ENCODE measurements at places on chromosomes 2 and 18.

DNA sequence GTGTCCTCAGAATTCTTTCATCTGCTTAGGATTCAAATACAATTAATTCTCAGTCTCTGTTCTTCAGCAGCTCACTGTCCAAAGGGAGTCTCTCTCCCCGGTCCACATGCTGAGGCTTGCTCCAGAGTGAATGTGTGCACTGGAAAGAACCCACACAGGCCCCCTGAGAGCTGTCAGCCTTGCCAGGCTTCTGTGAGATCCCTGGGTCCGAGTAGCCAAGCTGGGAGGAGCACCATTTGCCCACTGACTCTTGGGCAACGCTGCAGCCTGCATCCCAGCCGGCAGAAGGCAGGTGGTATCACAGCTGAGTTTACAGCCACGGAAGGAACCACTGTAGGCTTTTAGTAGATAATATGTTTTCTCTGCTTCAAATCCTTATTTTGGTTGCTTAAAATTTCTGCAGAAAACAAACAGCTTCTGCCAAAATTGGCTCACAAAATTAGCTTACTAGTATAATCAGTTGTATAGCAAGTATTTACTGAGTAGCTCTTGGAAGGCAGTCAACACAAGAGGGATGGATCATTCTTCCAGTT is 21.4 kb upstream of the LTBP1 start:
- no peak for DNase-seq
- H3K27ac ChIP-seq: no peak overlapping the region

- H3K27ac ChIP-seq: no peak overlapping the region
- DNase-seq: no peak
- H3K4me3 ChIP-seq: no peak overlapping the region
- no peaks in the 10 kb centered on the region for H3K27me3 ChIP-seq
Measured at GRCh38 chr2:23420840-23421476, 36.0 kb downstream of the KLHL29 start.

DNA sequence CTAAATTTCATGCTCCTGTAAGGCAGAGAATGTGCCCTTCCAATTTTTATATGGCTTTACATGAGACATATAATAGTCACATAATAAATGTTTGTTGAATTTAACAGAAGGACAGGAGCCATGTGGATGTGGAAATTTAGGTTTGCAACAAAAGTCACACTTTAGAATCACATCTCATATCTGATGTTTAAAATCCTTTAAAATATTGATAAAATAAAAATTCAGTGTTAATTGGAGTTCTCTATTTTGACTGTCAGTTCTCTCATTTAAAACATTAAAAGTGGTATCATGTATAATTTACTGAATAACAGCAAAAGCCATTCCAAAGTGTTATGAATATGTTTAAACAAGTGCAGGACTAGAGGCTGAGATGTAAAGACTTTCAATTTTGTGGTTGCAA is 594.1 kb downstream of the LRRTM4 start:
- H3K4me1 ChIP-seq: no peaks in the 10 kb centered on the region
- H3K27ac ChIP-seq: no peak overlapping the region
- no peaks in the 10 kb centered on the region for H3K27me3 ChIP-seq
- no peak overlapping the region for H3K4me3 ChIP-seq
- DNase-seq: no peak
- no peaks in the 10 kb centered on the region for H3K36me3 ChIP-seq

DNA sequence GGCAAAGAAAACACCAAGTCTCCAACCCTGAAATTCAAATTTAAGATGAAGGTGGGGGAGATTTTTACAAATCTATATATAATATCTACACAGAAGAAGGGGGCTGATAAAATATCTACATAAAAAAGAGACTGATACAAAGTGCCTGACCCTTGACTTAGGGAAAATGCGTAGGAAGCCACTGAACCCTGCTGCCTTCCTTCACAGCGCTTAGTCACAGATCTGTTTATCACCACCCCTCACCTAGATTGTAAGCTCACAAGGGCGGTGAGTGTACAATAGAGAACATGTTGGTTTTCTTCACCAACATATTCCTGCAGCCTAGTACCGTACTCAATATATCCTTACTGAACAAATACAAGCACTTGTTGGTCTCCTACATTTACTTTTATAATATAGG is 54.3 kb downstream of the NOL10 start:
- no peak for DNase-seq
- peaks cover 7% of the 10 kb centered on the region for H3K4me1 ChIP-seq
- no peaks in the 10 kb centered on the region for H3K27me3 ChIP-seq

GRCh38 chr2:128324897-128325410 is 6.3 kb upstream of the HS6ST1 start:
- DNase-seq: no peak
- peaks cover 6% of the 10 kb centered on the region for H3K4me1 ChIP-seq
- H3K4me3 ChIP-seq: no peak overlapping the region
- H3K27me3 ChIP-seq: no peaks in the 10 kb centered on the region
- H3K27ac ChIP-seq: no peak overlapping the region
- H3K36me3 ChIP-seq: no peaks in the 10 kb centered on the region

Data from thyroid gland (tissue), 4 donors.